ENCODE measurements at places on chromosomes 6 and 20.

DNA sequence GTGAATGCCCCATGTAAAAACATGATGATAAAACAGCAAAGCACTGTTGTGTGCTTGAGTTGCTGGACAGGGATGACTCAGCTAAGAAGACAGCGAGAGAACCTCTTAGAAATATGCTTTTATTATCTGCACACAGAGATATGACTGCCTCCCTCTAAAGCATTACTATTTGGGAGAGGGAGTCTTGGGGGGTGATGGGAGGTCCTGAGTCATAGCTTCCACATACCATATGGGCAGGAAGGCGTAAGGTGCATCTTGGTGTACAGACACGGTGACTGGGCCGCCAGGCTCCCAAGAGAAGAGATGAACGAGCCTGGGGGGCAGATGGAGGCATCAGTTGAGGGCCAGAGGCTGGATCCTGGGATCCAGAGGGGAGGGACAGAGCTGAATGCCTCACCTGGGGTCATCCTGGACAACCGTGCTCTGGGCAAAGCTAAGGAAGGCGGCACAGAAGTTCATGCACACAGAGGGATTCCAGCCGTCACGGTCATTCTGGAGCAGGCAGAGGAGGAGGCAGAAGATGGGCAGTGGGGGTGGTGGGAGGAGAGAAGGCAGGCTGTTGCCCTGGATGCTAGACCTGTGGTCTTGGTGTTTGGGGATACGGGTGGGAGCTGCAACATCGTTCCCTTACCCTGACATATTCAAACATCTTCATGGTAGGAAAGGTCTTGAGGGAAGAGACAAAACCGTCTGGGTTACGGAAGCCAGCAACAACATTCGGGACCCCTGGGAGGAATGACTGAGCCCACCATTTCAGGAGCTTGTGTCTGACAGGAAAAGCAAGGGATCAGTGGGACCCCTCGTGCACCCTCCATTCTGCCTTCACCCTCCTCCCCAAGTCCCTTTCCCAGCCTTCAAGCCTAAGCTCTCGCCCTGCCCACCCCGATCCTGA, 2.0 kb downstream of the DXO start:
- DNase-seq, result no peak

- DNase-seq, result no peak
Measured at GRCh38 chr6:139752086-139752485, 377.6 kb upstream of the CITED2 start.

DNA sequence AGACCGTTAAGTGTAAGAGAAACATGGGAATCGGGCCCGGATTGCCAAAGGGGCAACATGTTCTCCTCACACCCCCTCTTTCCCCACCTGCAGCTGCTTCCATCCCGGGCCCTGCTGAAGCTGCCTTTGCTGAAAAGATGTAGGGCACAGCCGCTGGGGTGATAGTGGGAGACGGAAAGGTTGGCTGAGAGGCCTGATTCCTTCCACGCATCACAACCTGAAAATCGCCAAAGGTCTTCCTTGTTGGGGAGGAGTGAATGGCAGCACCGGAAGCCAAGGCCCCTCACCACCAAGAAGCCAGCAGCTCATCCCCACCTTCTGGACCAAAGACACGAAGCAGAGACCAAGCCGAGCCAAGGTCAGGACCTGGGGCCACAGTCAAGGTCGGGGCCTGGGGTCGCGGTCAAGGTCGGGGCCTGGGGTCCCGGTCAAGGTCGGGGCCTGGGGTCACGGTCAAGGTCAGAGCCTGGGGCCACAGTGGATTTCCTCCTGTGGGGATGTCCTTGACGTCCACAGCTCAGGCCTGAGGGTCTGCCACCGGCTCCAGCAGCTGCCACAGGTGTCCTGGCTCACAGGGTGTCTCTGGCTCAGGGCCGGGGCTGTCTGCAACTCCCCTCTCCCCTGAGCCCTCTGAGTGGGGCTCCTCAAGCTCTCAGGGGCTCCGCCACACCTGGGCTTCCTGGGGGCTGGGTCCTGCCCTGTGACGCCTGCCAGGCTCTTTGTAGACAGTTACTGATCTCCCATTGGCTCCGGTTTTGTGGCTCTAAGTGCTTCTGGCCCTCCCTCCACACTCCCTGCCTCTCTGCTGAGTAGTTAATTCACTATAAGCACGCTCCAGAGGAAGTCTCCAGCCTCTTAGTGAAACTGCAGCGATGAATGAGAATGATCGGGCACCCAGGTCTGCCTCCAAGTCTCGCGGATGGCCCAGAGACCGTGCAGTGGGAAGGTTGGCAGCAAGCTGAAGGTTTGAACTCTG, 5.5 kb upstream of the CHRNA4 start:
- no peak for DNase-seq

DNA sequence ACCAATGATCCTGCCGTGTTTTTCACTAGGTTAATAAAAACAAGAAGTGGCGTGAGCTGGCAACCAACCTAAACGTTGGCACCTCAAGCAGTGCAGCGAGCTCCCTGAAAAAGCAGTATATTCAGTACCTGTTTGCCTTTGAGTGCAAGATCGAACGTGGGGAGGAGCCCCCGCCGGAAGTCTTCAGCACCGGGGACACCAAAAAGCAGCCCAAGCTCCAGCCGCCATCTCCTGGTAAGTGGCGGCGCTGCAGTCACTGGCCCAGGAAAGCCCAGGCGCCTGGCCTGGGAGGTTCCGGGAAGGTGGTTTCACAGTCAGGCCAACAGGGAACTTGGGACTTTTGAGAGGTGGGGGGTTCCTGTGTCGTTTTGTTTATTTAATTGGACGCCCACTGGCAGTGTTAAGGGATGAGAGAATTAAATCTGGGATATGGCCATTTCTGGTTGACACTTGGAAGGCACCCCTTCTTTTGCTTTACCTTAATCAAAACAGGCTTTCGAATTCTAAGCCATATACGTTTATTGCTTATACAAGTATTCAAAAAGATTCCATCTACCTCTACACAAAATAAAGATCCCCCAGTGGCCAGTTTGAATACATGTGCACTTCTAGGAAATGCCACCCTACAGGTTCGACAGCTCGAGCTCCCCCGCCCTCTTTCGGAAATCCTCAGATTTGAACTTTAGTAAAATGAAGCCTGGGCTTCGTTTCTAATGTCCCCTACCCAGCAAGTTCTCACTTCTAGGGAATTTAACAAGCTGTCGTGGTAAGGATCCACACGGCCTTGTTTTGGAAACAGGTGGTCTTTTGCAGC, 138.9 kb downstream of the TMEM242 start:
- DNase-seq, result peak; percentile 40

- no peak for DNase-seq
Measured at GRCh38 chr20:38357653-38358207, 11.4 kb downstream of the LBP start.

DNA sequence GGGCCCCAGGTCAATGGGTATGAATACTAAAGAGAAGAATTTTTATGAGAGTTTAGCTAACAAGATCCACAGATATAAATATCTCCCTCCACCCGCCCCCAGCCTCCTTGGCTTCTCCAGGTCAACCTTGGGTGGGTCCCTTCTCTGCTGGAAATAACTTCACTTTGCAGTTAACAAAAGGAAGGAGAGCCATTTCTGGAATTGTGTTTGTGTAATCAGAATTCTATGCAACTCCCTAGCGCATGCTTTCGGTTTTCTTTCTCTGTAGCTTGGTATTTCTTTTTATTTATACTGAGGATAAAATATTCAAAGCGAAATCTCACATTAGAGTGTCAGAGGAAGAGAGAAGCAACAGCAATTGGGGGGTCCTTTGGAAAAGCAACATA, 27.1 kb downstream of the RIPOR2 start:
- DNase-seq, result no peak

DNA sequence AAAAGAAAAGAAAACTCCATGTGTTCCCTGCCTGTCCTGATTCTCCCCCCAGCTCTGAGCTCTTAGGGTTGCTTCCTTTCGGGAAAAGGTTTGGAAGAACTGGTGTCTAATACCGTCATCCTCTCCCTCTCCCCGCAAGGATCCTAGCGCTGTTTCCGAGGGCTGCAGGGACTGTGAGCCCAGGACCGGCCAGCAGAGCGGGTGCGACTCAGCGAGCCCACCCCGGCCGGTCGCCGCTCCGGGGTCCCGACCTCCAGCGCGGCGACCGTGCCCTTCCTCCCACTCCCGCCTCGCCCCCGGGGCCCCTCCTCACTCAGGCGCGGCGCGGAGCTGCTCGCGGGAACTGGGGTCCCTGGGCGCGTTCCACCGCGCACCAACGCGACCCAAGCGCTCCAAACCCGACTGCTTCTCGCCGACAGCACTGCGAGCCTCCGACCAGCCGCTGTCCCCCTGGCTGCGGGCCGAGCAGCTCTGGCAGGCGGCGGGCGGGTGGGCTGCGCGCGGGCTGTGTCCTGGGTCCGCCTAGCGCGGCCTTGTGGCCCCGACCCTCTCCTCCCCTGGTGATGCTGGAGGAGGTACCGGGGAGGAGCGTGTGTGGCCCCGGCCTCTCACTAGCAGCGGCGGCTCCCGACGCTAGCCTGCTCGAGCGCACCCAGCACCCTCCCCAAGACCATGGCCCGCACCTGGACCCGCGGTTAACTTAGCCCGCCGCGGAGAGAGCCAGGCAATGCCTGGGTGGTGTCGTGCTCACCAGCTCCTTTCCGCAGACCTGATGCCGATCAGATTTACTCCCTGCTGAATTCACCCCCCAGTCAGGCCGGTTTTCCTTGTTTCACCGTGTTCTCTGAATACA, at the start of gene PLA2G7:
TSS of gene PLA2G7 (minus strand) at position 509 of the 853 bp plus-strand sequence. CDS start 12,484 bp downstream, outside the sequence.
- no peak for DNase-seq

DNA sequence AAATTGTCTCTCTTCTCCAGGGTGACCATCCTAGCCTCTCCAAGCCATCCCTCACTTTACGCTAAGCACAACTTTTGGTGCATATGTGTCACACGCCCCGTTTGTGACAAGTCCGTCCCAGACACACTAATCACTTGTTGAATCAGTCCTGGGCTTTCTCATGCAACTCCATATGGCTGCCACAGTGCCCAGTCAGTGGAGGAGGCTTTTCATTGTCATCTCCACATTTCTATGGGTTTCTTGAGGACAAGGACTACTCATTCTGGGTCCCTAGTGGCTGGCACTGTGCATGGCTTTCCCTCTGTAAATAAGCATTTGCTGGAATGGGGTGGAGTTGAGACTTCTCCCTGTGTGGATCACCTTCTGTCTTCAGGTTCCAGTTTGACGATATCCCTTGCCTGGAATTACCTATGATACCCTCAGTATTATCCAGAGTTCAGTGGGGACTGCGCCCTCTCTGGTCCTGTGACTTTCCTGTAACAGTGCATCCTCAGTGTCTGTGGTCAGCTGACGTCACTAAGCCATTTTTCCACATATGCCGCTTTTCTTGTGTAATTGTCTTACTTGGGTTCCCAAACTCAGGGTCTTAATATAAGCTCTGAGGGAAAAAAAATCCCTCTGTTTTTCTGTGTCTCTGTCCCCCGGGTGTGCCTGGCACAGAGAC, 59.8 kb upstream of the MYL9 start:
- DNase-seq, result no peak

GRCh38 chr20:32304131-32304746, 26.8 kb downstream of the KIF3B start:
- DNase-seq, result no peak

- no peak for DNase-seq
Measured at GRCh38 chr6:133431031-133431430, 189.9 kb downstream of the EYA4 start.

GRCh38 chr20:905396-905961, 10.7 kb downstream of the ANGPT4 start:
- DNase-seq, result no peak

GRCh38 chr6:150403458-150404246, 34.8 kb downstream of the IYD start:
- DNase-seq, result peak; percentile 31

DNA sequence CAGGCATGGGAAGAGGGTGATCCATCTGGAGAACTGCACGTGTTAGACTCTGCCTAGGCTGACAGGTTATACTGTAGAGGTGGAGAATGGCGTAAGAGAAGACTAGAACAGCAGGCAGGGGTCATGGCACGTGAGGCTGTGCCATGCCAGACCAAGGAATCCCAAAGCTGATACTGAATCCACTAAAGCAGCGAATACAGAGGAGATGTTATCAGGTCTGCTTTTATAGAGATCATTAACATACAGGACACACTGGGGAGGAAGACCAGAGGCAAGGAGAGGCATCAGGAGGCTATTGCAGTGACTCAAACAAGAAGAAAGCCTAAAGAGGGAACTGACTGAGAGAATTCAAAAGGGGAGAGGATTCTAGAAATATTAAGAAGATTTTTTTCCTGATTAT, 12.9 kb downstream of the PHACTR1 start:
- DNase-seq, result no peak

DNA sequence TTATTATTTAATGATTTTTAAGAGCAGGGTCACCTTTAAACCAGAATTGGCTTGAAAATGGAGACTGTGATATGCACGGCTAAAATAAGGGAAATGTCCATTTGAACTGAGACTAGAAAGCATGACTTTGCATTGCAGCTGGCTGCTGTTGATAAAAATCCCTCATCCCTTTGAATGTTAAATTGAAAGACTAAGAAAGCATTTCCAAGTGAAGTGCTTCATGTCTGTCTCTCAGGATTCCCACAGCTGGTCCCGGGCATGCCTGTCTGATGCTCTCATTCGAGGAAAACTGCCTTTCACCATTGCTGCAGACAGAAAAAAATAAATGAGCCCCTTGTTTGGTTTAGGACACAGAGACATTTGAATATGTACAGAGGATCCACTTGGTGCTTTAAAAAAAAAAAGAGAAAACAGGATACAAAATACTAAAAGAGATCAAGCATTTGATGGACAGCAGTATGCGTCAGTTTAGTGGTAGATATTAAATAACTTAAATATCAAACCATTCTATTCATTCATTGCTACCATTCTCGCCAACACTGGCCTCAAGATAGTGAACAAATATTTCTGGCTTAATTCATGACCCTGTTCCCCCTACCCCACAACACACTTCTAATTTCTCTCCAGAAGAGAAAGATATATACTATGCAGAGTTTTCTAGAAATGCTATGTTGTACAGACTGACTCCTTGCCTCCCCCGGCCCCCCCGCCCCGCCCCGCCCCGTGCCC, 55.0 kb downstream of the TBC1D7 start:
- peak; percentile 58 for DNase-seq

- DNase-seq, result no peak
Measured at GRCh38 chr6:151494235-151494935, 568 bp downstream of the CCDC170 start.

DNA sequence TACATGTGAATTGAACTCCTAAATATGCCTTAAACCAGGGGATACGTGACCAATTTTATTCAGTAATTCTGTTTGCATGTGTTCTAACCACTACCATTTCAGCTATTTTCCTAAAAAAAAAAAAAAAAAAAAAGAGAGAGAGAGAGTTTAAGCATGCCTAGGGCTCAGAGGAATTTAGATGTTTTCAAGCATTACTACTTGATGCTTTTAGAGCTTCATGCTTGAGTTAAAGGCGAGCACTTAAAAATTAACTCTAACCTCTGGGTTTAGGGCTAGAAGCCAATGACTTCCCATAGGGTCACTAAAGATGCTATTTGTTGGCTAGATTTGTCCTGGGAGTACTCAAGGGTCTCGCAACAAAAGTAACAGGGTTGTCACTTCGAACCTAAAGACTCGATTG, 217.7 kb downstream of the ATXN1 start:
- DNase-seq, result no peak
